ENCODE measurements at places on chromosomes 2 and 18.

DNA sequence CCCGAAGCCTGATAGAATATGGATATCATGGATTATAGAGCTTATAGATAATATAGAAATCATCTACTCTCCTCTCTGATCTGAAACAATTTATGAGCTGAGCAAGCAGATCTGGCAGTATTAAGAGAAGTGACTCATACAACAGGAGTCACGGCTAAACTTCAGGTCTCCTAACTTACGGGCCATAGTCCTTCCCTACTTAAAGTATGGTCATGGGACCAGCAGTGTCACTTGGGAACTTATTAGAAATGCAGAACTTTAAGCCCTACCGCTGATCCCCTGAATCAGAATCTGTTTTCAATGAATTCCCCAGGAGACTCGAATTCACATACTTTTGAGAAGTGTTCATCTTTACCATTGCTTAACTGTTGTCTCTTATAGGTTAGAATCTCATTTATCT is 195.7 kb upstream of the FANCL start:
- DNase-seq = no peak

- DNase-seq = no peak
These were observed 21.6 kb upstream of the KIF5C start for GRCh38 chr2:148853458-148853857.

GRCh38 chr2:236250286-236250685 is 13.9 kb downstream of the ASB18 start:
- no peak for DNase-seq

DNA sequence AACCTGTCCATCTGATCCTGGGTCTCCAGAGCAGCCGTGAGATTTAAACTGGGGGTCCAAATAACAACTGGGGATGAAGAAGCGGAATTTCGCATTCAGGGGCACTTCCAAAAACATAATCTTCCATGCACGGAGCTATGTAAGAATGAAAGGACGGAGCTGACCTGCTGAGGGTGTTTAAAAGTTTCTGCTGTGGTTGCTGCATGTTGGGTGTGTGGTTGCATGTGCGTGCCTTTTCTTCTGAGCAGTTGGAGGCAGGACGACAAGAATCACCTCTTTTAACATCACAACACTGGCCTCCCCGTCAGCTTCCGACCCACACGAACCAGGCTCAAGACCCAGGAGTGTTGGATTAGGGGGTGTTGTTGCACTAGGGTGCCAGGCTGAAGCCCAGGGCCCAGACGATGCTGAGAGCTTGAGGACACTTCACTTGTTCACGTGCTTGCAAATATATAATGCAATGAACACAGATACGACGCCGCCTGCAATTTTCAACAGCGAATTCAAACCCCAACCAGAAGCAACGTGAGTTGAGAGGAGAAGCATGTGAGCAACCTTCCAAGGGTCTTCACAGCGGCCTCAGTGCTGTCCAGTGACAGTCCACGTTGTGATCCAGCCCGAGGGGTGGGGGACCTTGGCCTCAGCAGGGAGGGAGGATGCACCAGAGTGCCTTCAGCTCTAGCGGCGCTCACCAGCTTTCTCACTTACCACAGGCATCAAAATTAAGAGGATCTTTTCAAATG is 76.0 kb upstream of the SALL3 start:
- no peak for DNase-seq

GRCh38 chr2:171136024-171136423 is 24.7 kb downstream of the TLK1 start:
- DNase-seq = no peak

- DNase-seq = peak; percentile 94
These were observed at the start of the genes ORMDL1 and PMS1 for GRCh38 chr2:189783927-189784867. ORMDL1 (minus strand) TSS chr2:189784339; CDS start chr2:189782595, 1,744 bp downstream. PMS1 (plus strand) TSS chr2:189784450; CDS start chr2:189791810, 7,360 bp downstream.

GRCh38 chr2:171703574-171704347 is 16.5 kb downstream of the DYNC1I2 start:
- no peak for DNase-seq

DNA sequence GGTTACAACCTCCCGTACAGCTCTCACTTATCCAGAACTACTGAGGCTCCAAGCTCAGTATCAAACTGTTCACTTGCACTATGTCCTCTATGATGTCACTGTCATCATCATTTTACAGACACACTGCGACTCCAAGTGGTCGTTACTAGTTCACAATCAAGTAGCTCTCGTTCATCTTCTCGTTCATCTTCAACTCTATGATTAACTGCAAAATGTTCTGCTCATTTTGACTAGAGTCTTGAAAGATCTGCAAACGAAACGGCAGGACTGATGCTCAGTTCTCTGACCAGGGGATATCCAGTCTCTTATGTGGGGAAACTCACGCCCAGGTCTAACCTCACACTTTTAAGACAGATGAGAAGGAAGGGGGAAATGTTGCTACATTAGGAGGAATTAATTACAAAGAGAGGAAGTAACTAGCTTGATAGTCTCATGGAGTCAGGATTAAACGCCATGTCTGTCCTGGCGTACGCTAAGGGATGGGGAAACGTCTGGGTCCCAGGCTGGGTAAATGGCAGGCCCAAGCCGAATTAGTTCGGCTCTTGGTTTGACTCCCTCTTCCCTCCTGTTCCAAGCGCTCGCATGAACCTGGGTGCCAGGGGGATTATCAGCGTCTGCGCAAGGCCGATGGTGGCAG is 794 bp upstream of the CHCHD5 start:
- peak; percentile 23 for DNase-seq

DNA sequence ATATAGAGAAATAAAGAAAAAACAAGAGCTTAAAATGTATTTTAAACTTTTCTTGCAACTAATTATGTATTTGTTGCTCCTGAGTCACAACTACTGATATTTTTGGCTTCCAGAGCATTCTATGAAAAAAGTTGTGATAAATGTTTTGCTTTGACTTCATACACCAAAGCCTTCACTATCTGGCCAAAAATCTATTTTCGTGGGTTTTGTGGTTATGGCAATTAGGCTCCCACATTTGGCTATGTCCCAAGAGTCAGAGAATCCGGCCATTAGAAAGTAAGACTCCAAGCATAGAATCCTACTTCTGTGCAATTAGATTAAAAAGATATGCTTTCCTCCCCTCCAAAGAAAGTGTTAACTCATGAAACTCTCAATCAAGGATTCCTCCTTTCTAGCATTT is 1456.1 kb upstream of the ACVR2A start:
- no peak for DNase-seq

DNA sequence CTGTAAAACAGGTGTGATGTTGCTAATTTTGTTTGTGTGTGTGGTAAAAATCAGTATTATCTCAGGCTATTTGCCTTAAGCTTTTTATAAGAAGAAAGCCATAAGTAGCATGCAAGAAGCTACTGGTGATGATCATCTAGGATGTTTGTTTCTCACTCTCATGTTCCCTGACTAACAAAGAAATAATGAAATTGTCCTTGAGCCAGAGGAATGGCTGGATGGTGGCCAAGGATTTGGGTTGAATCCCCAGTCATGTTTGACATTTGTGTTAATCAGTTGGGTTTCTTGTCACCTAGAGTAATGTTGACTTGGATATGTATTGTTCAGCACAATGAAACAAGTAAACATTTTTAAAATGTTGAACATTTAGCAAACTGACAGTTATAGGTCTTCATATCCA is 496.8 kb upstream of the ZEB2 start:
- no peak for DNase-seq

DNA sequence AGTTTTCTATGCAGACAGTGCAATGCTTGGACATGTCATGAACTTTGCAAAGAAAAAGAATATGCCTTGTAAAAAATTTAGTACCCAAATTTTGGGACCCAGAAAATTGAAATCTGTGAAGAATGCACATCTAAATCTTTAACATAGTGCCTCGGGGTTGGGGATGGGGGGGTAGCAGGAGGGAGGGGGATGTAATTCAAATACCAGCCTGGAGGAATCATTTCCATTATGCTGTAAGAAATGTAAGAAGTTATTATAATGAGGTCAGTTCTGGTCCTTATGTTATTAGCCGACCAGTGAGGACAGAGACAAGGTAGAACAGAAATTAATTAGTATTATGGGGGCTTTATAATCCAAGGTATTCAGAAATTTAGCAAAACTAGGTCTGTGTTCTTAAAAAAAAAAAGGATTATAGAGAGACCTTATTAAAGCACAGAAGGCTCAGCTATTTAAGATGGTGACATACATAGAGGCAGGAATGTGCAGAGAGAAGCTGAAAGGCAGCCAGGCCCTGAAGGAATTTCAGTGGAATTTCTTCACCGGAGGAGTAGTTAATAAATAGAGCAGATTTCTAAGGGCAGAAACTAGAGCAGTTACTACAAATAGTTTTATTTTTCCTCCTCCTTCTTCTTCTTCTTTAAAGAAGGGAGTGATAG is 89.0 kb upstream of the RBMS1 start:
- DNase-seq = no peak

DNA sequence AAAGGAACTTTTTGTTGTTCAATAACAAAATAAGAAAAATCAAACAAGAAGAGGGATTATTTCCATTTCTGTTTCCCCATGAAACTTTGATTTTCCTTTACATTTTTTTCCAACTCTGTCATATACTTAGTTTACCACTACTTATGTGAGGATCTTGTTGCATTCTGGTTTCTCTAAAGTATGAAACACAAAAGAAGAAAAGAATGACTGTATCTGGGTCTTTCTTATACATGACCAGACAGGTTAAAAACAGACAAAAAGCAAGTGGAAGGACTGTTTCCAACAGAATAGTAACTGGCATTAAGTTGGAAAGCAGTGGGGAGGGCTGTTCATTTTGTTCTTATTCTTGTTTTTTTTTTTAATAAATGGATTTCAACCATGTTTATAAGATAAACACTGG is 1207.8 kb upstream of the FAM98A start:
- DNase-seq = no peak

DNA sequence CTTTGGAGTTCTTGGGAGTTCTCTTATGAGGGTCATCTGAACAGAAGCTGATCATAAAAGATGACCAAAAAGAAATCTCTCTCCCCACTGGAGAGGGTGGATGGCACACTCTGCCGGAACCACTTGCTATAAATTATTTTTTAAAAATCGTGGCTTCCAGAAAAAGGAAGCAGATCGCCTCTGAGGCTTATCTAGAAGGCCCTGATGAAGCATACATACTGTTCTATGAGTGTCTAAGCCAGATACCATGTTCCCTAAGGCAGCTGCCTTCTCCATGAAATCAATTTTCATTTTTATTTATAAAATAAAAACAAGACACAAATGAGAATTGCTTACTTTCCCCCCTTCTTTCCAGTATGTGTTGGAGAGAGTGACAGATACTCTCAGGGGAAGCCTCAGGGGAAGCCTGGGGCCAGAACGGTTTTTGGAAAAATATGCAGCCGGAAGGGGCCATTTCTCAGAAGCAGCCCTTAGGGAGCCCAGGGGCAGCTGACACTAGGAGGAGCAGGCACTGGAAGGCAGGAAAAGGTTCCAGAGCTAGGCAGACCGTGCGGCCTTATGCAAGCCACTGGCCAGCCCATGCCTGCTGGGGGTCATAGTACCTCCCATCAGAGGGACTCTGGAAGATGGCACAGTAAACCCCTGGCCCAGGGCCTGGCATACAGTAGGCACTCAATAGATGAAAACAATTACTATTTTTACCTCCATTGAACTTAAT is 130.6 kb downstream of the CABLES1 start:
- DNase-seq = no peak

- no peak for DNase-seq
These were observed 58.7 kb downstream of the DTNB start for GRCh38 chr2:25614711-25615110.

GRCh38 chr2:161843936-161844335 is 219.7 kb downstream of the SLC4A10 start:
- DNase-seq = no peak

GRCh38 chr2:138207074-138207930 is 243.0 kb downstream of the HNMT start:
- no peak for DNase-seq

- DNase-seq = no peak
These were observed 100.1 kb upstream of the TLK1 start for GRCh38 chr2:171260471-171261424.

DNA sequence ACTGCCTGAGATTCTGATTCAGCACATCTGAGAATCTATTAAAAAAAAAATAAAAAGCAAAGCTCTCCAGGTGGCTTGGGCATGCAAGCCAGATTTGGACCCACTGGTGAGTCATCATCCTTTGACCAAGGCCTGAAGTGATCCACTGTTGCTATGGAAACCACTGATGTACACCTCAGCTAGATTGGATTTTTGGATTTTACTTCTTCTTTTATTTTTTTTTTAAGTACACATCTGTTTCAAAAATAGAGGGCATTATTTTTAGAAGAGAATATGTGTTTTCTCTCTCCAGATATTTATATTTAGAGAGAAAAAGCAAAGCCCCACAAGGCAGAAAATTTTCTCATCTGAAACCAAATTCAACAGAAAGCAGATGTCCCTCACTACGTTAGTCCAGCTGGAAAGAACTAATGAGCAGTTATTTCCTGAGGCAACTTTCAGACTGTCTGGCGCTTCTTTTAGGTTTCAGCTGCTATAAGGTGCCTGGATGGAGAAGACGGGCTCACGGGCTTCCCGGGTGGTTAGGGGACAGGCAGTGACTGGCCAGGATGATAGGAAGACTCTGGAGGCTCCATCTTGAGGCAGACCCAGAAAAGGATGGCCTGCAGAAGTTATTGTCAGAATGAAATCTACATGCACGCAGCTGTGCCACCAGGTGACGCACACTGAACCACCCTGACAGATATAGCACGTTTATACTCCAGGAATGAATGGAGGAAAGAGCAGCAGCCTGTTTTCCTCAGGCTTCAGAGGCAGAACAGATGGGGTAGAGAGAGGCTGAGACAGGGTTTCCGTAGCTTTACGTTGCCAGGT is 50.5 kb downstream of the MRPL35 start:
- no peak for DNase-seq

GRCh38 chr2:72457801-72458516 is 310.3 kb upstream of the CYP26B1 start:
- no peak for DNase-seq

DNA sequence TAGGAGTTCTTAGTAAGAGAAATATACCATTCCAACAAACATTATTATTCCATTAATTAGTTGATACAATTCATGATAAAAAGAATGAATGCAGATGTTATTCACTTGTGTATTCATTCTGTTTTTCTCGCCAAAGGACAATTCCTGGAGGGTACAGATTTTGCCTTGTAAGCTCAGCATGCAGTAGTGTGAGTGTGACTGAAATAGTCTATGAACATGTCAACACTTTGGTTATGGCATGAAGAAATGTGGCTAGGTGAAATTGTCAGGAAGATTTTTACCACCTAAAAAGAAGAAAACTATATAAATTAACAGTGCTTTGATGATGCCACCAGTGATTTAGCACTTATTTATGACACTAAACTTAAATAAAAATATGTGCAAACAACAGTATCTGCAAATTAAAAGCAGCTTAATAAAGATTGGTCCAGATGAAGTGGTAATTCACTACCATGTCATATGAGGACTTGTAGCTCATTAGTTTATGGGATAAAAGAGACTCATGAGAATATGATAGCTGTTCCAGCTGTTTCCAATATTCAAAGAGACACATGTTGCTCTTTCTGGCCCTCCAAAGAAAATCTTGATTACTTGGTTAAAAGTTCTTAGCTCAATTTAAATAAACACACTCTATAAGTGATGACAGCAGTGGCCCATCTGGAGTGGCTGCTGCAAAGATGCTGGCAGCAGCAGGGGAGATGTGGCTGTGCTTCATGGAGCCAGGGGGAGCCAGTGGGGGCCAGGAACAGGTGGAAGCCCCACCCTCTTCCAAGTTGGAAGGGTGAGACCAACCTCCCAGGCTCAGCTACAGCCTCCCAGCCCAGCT is 165.0 kb downstream of the CDH19 start:
- DNase-seq = no peak

GRCh38 chr2:140658760-140659692 is 1471.8 kb downstream of the LRP1B start:
- DNase-seq = no peak
